ENCODE measurements at places on chromosomes 6 and 20.
A peak's percentile ranks its signal among the peaks of the same experiment; 100 is the strongest.

DNA sequence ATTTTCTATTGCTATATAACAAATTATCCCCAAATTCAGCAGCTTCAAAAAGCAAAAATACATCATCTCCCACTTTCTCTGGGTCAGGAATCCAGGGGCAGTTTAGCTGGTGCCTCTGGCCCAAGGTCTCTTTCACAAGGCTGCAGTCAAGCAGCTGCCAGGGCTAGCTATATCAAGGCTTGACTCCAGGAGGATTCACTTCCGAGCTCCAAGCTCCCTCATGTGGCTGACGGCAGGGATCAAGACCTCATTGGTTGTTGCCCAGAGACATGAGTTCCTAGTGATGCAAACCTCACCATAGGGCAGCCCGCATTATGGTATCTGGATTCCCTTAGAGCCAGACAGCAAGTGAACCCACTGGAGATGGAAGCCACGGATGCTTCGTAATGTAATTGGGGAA, 1.3 kb upstream of the VNN1 start:
- peak; percentile 85 for DNase-seq

DNA sequence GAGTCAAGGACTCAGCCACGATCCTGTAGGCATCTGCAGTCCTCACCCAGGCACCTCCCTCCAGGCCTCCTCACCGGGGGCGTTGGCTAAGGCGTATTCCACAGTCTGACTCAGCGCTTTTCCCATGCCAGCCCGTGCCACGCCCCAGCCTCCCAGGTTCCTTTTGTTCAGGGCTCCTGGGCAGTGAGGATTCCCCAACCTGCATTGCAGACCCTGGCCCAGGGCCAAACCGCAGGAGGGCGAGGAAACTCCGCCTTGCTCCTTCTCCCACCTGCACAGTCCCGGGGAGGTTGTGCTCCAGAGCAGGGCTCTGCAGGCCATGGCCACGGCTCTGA, 202.8 kb upstream of the CST7 start:
- DNase-seq = peak; percentile 98

DNA sequence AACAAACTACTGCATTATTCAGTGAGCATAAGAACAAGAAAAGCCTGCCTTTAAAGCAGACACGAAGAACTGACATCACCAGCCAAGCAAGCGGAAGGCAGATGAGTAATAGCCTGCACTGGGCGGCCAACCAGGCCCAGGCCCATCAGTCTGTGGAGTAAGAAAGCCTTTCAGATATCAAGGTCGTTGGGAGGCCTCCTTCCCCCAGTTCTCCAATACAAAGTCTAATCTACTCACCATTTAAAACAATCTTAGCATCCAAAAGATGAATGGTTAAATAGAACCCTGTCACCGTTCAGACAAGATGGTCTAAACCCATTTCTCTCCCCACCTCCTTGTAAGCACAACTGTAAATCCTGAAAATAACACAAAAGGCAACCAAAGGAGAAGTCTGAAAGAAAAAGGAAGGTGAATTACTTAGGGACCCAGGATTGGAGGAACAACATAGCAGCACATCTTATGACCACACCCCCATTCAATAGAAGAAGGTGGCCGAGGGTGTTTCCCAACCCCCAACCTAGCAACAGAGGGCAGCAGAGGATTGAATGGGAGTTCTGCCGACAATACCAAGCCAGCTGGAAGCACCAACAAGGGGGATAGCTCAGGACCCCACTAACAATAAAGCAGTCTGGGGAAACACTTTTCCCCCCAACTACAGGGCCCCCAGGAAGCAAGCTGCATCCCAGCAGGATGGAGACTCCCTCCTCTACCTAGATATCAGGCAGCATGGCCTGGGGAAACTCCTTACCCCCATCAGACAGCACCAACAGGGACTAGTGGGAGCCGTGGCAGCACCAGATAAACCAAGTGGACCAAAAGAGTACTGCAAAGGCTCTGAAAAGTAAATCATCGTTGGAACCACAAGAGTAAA, 67.9 kb downstream of the ZHX3 start:
- DNase-seq = peak; percentile 92

- DNase-seq = no peak
Observed at GRCh38 chr20:12640251-12640650, 368.5 kb upstream of the SPTLC3 start.
